ENCODE measurements at places on chromosomes 11 and 22.

- DNase-seq = no peak
Measured at GRCh38 chr22:50600967-50601668, 525 bp downstream of the MAPK8IP2 start.

- DNase-seq = no peak
Measured at GRCh38 chr22:42202669-42203068, 67.8 kb downstream of the TCF20 start.

DNA sequence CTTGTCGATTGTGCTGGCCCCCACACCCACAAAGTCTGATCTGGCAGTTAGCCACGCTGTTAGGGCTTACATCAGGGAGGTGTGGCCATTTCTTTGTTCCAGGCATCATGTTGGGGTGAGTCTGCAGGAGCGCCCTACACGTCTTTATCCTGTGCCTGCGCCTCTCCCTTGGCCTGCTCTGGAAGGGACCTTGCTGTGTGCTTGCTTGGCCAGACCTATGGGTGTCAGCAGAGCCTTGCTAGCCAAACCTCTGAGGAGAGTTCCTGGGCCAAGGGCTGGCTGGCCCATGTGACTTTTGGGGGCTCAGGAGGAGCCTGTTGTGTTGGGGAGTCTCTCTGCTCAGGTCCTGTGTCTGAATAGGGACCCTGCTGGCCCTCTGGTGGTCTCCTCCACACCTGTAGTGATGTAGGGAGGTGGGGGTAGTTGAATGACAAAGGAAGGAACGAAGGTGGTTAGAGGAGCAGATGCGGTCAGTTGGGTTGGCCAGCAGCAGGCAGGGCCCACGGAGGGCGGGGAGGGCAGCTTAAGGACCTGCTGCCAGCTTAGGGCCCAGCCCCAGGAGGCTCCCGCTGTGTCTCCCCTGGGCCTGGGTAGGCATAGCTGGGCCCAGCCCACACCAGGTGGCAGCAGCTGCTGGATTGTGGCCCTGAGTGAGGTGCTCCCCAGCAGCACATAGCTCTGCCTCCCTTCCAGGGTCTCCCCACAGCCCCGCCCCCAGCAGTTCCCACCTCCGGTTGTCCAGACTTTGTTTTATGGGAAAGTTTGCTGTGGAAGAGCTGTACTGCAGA, 7.9 kb downstream of the PPIL2 start:
- DNase-seq = no peak

DNA sequence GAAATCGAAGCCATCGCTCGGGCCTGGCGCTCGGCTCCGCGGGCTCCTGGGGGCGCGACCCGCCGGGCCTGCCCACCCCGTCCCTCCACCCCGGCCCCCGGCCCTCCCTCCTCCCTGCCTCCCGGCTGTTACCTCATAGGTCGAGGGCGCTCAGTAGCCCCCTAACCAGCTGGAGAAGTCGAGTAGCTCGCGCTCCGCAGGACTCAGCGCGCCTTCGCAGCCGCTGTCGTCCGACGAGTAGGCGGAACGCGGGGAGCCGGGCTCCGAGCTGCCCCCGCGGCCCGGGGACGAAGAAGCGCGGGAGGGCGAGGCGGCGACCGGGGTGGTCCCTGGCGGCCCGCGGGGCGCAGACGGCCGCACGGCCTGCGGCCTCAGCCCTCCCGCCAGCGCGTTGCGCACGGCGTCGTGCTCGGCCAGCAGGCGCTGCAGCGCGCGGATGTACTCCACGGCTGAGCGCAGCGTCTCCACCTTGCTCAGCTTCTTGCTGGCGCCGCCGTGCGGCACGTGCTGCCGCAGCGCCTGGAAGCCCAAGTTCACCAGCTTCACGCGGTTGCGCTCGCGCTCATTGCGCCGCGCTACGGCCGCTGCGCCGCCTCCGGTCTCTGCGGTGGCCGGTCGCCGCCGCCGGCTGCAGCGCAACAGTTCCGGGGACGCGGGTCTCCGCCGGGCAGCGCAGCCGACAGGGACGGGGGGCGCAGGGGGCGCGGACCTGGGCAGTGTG, 627 bp downstream of the ASCL2 start:
- DNase-seq = no peak

GRCh38 chr22:20203142-20203551, 52.3 kb upstream of the CCDC188 start:
- DNase-seq = no peak

- DNase-seq = no peak
Measured at GRCh38 chr11:120751550-120751949, 240.0 kb downstream of the GRIK4 start.

- no peak for DNase-seq
Measured at GRCh38 chr11:20046416-20046815, 113.9 kb downstream of the DBX1 start.

- no peak for DNase-seq
Measured at GRCh38 chr11:17277024-17277584, 565 bp downstream of the NUCB2 start.

DNA sequence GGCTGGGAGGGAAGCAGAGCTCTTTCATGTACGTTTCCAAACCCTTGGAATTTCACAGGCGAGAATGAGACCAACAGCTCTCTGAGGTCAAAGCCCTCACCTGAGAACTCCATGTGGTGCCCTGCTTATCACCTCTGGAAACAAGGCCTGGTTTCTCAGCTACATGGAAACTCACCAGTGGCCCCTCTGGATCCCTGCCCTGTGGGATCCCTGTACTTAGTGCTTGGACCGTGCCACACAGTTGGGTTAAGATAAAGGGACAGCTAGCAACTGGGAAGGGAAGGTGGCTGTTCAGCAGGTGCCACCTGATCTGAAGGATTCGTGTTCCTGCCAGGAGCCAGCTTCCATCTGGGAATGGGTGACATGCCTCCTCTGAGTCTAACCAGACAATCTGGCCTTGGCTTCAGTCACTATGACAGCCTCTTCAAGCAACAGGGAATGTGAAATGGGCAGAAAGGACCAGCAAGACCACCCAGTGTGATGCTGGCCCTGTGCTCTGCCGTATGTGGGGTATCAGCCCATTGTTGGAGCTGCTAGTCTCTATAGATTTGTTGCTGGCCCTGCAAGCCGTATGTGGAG, 54.3 kb upstream of the BID start:
- no peak for DNase-seq

DNA sequence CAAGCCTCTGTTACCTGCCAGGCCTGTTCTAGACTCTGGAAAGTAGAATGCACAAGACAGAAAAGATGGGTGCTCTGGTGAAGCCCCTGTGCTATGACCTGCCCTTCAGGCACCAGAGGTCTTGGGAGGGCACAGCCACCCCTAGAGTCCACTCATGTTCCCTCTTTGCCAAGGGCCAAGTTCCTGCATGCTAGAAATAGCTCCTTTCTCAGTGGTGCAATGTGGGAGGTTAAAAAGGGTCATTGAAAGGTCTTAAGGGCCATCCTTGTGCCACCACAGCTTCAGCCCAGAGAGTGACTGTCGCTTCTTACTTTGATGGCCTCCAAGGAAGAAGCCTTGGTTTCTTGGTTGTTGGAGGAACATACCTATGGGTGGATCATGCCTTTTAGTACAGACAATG, 84.6 kb upstream of the PARVA start:
- DNase-seq = no peak

- no peak for DNase-seq
Measured at GRCh38 chr22:48239461-48240147, 1477.2 kb downstream of the TBC1D22A start.

- peak; percentile 56 for DNase-seq
Measured at GRCh38 chr11:70755410-70756158, 357.3 kb downstream of the CTTN start.

DNA sequence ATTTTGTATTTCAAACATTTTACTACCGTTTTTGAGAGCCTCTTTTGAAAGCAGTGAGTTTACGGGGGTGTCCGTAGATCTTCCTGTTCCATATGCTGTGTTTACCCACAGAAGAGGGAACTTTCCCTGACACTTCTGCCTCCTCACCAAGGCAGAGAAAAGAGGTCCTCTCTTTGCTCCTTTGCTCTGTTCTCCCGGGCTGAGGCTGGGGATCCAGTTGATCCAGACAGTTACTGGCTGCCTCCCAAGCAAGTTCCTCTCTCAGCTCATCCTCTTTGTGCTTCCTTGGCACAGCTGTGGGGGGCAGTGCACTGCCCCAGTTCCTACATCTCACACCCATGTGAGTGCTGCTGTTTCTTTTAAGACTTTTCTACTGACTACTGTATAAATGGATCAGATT, 813.7 kb downstream of the NTM start:
- DNase-seq = no peak

- peak; percentile 57 for DNase-seq
Measured at GRCh38 chr22:41237707-41238569, 2.8 kb downstream of the CHADL start.

- no peak for DNase-seq
Measured at GRCh38 chr11:44747316-44747715, 20.6 kb downstream of the TSPAN18 start.

GRCh38 chr11:132278801-132279574, 908.6 kb downstream of the NTM start:
- DNase-seq = no peak

- no peak for DNase-seq
Measured at GRCh38 chr11:3604167-3604566, 37.6 kb downstream of the ART5 start.

DNA sequence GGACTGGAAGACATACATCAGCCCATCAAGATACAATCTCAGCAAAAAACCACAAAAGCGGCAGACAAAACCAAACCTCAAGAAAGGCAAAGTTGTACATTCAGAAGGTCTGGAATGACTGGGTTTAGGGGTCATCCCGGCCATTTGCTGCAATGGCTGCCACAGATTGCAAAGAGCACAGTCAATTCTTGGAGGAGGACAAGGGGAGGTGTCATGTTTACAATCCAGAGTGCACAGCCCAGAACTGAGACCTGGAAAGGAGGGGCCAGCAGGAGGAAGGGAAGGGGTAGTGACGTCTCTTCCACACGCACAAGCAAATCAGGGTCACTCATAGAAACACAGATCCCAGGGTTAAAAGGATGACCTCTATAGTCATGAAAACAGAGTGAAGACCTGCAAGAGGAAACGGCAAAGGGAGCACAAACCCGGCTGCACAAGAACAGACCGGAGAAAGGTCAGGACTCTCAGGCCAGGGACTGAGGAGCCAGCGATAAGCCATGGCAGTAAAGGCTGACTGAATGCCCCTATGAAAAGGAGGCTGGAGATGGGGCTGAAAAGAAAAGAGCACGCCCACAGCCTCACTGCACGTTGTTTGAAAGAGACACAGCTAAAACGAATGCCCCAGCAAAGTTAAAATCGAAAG, 18.2 kb upstream of the MUC5AC start:
- DNase-seq = no peak

DNA sequence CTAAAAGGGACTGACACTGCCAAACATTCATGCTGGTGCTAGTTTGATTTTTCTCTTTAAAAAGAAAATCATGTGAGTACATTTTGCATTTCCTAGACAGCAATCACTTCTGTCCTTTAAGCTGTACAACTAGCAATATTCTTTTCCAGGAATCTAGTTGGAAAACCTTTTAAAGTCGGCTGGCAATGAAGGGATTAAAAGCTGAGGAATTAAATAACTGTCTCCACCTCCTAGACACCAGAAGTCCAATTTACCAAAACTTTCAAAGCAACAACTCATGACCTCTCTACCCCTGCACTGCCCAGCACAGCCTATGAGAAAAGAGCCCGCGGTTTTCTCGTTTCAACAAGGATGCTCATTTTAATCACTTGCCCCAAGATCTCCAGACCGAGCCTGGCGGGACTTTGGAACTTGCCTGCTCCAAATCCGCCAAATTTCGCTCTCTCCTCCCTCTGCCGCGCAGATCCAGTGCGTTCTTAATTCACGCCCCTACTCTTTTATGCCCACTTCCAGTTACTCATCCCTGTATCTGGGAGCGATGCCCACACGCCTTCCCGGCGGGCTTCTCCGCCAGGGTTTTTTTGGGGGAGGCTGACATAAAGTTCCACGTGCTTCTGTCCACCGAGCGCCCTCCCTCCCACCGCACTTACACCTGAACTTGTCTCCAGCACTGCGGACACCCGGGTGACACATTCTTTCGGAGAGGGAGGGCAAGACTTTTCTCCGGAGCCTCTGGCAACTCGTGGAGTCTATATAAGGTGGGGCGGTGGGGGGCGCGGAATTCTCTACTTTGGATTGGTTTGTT, 2.5 kb downstream of the MPPED2 start:
- DNase-seq = no peak

Data from putamen (tissue), 1 donor.